ENCODE measurements at places on chromosomes 2 and 18.

DNA sequence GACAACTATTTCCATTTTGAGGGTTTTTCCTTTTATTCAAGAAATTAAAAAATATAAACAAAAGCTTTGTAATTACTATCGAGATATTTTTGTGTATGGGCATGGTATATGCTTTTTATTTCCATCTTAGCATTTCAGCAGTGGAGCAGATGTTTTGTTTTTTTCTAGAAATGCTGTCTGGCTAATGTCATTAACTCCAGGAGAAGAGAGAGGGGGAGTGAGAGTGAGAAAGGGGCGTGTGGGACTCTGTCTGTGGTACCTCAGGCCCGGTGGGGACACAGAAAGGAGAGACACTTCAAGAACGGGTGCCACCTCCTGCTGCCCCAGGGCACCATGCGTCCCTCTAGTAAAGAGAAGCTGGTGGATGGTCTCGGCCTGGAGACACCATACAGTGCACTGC, 34.7 kb downstream of the MYT1L start:
- H3K27me3 ChIP-seq, result no peaks in the 10 kb centered on the region
- DNase-seq, result no peak
- no peaks in the 10 kb centered on the region for H3K4me1 ChIP-seq

GRCh38 chr2:178152977-178153376, 40.7 kb downstream of the RBM45 start:
- H3K27ac ChIP-seq, result no peak overlapping the region
- H3K4me1 ChIP-seq, result no peaks in the 10 kb centered on the region
- H3K36me3 ChIP-seq, result no peaks in the 10 kb centered on the region
- no peak for DNase-seq
- H3K27me3 ChIP-seq, result no peaks in the 10 kb centered on the region
- H3K4me3 ChIP-seq, result no peak overlapping the region

DNA sequence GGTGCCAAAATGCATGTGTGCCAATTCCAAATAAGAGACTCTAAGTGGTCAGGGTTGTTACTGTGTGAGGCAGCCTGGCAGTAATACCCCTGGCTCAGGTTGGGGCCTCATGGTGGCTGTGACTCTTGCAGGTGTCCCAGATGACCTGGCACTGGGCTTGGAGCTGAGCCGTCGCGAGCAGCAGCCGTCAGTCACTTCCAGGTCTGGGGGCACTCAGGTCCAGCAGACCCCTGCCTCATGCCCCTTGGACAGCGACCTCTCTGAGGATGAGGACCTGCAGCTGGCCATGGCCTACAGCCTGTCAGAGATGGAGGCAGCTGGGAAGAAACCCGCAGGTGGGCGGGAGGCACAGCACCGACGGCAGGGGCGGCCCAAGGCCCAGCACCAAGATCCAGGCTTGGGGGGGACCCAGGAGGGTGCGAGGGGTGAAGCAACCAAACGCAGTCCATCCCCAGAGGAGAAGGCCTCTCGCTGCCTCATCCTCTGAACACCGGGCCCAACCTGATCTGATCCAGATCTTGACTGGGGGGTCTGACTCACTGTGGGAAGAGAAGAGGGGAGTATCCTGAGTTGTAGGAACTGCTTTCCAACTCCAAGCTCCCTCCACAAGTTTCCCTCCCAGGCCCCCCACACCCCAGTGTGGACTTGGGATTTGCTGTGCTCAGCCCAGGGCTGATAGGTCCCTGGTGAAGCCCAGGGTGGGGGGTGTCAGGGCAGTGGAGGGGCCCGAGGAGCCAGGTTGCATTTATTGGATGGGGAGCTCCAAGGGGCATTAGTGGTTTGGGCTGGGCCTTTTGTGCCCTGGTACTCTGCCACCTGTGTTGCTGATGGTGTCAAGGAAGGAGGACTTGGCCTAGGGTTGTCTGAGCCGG, 5.6 kb downstream of the DNAJB2 start:
- H3K4me1 ChIP-seq, result peaks cover 6% of the 10 kb centered on the region
- H3K4me3 ChIP-seq, result no peak overlapping the region
- no peak for DNase-seq
- peaks cover 3% of the 10 kb centered on the region for H3K36me3 ChIP-seq
- no peak overlapping the region for H3K27ac ChIP-seq

DNA sequence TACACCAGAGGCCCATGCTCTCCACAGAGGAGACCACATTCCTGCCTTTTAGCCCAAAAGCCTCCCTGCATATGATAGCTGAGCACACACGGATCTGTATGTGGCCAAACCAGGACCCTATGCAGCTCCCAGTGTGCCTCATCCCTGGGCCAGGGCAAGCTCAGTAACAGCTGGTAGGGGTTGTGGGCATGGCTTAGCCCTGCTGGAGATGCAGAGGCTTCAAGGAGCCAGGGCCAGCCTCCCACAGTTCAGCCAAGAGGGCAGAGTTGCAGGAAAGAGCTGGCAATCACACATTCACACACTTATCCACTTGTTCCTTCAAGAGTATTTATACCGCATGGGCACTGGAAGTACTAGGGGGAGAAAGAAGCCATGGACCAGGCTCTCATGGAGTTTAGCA, 1.6 kb upstream of the LIMS2 start:
- peaks cover 1% of the 10 kb centered on the region for H3K27me3 ChIP-seq
- no peak for DNase-seq
- H3K4me1 ChIP-seq, result peaks cover 6% of the 10 kb centered on the region
- no peaks in the 10 kb centered on the region for H3K36me3 ChIP-seq
- H3K4me3 ChIP-seq, result no peak overlapping the region

- H3K4me1 ChIP-seq, result no peaks in the 10 kb centered on the region
- no peaks in the 10 kb centered on the region for H3K36me3 ChIP-seq
- DNase-seq, result no peak
- H3K27ac ChIP-seq, result no peak overlapping the region
- no peak overlapping the region for H3K4me3 ChIP-seq
- H3K27me3 ChIP-seq, result no peaks in the 10 kb centered on the region
Observed at GRCh38 chr2:99573634-99574251, 83.9 kb upstream of the REV1 start.

DNA sequence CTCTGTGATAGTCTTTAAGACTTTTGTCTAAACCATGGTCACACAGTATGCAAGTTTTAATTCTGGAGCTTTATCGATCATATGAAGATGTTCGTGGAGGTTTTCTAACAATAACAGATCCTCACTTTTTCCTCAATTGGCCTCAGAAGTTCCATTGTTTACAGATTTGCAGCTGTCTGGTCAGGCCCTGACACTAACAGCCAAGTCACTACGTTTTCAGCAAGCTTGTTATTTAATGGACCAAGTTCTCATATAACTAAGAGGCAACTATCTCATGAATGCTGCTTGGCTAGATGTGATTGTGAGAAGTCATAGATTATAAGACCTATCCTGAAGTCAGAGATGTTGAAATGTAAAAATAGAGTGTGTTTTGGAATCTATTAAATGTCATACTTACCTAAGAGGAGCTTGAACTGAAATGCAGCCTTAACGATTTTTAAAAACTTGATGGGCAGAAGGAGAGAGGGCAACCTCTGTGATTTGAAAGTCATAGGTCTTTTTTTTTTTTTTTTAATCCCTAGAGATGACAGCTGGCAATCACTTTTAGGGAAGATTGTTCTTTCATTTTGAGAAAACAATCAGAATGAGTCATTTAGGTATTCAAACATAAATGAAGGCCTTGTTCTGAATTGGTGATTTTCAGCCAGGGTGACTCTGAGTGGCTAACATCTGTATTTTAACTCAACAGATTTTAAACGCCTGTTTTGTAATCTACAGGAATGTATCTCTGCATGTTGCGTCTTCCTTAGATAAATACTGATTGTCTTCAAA, 48.4 kb upstream of the NEMP2 start:
- H3K4me1 ChIP-seq, result peaks cover 35% of the 10 kb centered on the region
- H3K36me3 ChIP-seq, result no peaks in the 10 kb centered on the region
- no peak overlapping the region for H3K4me3 ChIP-seq
- H3K27ac ChIP-seq, result no peak overlapping the region
- no peak for DNase-seq

GRCh38 chr2:161039071-161039470, 121.2 kb upstream of the TANK start:
- H3K27me3 ChIP-seq, result no peaks in the 10 kb centered on the region
- no peaks in the 10 kb centered on the region for H3K36me3 ChIP-seq
- no peaks in the 10 kb centered on the region for H3K4me1 ChIP-seq
- DNase-seq, result no peak

DNA sequence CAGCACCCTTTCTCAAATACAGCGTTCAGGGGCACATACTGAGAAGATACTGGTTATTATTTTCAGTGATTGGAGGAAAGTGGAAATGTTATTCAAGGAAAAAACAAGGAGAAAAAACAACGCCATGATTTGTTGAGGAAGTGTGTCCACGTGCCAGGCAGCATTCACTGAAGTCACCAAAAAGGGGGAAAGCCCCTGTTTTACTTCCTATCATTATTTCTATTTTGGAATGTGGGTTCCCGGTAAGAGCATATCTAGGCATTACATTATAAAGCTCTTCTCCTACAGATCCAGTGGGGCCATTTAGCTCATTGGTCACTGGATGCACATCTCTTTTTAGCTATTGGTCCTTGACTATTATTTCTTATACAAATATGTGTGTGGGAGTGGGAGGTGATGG, 518.7 kb downstream of the TXNL1 start:
- DNase-seq, result no peak
- H3K36me3 ChIP-seq, result no peaks in the 10 kb centered on the region
- no peaks in the 10 kb centered on the region for H3K27me3 ChIP-seq
- no peaks in the 10 kb centered on the region for H3K4me1 ChIP-seq

- DNase-seq, result peak; percentile 93
- peaks cover 45% of the 10 kb centered on the region for H3K4me1 ChIP-seq
- H3K4me3 ChIP-seq, result no peak overlapping the region
- H3K27me3 ChIP-seq, result no peaks in the 10 kb centered on the region
- no peaks in the 10 kb centered on the region for H3K36me3 ChIP-seq
Observed at GRCh38 chr2:9799729-9800632, 43.3 kb upstream of the TAF1B start.

DNA sequence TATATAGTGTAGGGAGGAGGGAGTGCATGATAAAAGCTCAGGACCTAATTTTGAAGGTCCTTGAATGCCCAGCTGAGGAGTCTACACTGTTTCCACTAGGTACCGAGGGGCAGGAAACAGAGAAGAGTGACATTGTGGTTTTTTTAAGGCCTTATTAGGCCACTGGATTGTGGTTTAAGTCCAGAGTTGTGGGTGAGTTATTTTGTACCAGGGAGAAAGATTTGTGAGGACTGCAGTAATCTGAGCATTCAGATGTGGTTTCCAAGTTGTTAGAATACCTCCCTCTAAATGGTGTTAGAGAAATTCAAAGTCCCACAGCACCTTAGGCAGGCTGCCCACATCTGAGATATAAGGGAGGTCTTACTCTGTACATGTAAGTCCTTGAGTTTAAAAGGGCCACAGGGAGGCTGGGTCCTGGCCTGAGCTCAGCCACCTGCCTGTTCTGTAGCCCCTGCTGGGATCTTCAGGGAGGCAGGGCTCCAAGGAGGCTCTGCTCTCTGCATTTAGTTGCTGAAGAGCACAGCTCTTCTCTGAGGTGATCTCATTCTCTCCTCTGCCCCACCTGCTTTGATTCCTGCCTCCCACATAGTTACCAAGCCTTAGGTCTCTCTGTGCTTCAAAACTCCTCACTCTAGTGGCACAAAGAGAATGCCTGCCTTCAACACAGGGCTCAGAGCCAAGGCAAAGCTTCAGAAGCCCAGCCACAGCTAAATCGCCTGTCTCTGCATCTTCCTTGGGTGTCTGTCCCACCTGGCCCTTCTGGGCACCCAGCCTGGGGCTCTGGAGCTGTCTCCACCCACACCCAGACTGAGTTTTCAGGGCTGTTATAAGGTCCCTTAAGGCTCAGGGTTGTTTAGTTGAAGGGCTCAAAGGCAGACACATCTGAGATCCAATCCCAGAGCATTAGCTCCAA, 88.1 kb downstream of the VSNL1 start:
- DNase-seq, result no peak
- no peaks in the 10 kb centered on the region for H3K4me1 ChIP-seq
- H3K27me3 ChIP-seq, result no peaks in the 10 kb centered on the region
- no peaks in the 10 kb centered on the region for H3K36me3 ChIP-seq
- H3K4me3 ChIP-seq, result no peak overlapping the region
- no peak overlapping the region for H3K27ac ChIP-seq

DNA sequence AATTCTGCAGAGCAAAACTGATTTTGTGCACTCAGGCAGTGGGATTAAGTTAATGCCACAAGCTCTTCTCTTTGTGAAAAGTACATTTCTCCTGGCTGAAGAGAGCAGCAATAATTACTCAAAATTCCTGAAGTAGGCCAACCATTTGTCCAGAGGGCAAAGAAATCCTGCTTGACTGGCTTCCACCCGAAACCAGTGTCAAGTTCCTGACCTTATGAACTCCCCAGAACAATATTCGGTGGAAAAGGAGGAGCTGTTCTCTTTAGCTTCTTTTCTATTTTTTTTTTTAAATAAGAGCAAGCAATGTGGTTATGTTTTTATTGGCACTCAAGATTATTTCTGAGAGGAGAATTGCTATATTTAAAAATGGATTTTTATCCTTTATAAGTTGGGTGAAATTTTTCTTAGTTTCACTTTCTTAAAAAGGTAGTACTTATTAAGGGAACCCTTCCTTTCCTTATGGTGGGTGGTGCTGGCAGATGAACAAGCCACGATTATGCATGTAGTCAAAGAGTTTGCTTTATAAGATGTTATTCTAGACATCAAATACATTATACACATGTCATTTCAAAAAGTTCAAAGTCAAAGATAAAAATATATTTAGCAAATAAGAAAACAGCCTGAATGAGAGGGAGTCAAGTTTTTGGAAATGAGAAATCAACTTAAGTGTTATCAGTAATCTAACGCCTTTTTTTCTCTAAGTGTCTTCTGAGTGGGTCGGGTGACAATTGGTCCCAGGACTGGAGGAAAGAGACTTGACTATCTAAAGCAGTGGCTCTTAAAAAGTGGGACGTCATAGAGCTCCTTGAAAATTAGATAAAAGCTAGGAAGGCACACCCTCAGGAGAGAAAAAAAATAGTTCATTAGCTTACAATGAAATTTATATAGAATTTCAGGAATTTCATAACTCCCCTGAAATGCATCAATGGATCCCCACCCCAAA, 194.5 kb downstream of the IKZF2 start:
- no peaks in the 10 kb centered on the region for H3K27me3 ChIP-seq
- no peak overlapping the region for H3K27ac ChIP-seq
- H3K36me3 ChIP-seq, result no peaks in the 10 kb centered on the region

DNA sequence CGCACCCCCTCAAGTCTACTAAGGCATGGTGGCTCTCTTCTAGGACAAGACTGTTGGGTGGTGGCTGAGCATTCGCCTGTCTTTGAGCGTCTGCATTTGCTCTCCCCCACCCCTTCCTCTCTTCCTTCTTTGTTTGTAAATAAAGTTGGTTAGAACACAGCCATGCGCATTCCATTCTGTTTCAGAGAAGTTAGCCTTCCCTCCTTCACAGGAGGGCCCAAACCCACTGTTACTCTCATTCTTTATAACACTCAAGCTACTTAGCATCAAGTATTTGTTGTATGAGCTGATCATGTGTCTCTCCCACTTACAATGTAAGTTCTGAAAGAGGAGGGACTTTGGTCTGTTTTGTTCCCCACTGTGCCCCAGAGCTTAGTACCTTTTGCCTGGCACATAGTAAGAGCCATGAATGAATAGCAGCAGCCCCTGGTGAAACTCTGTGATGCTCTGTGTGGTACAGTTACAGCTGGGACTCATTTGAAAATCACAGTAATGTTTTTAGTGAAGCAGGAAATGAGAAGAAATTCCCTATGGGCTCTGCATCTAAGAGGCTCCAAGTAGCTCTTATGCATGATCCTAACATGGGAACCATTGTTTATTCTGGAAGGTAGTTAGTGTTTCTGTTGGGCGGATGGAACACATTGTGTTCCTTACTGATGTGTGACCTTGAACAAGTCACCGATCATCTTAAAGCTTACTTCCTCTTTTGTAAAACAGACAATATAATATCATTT, 7.7 kb downstream of the MGAT5 start:
- H3K4me1 ChIP-seq, result no peaks in the 10 kb centered on the region
- H3K27ac ChIP-seq, result no peak overlapping the region
- DNase-seq, result no peak
- no peaks in the 10 kb centered on the region for H3K27me3 ChIP-seq

All from Caco-2 (cell line).